ENCODE measurements at places on chromosomes 6 and 20.

GRCh38 chr6:82268301-82268846, 20.8 kb upstream of the IBTK start:
- DNase-seq: no peak

GRCh38 chr6:155324993-155325392, 10.7 kb upstream of the TFB1M start:
- no peak for DNase-seq

DNA sequence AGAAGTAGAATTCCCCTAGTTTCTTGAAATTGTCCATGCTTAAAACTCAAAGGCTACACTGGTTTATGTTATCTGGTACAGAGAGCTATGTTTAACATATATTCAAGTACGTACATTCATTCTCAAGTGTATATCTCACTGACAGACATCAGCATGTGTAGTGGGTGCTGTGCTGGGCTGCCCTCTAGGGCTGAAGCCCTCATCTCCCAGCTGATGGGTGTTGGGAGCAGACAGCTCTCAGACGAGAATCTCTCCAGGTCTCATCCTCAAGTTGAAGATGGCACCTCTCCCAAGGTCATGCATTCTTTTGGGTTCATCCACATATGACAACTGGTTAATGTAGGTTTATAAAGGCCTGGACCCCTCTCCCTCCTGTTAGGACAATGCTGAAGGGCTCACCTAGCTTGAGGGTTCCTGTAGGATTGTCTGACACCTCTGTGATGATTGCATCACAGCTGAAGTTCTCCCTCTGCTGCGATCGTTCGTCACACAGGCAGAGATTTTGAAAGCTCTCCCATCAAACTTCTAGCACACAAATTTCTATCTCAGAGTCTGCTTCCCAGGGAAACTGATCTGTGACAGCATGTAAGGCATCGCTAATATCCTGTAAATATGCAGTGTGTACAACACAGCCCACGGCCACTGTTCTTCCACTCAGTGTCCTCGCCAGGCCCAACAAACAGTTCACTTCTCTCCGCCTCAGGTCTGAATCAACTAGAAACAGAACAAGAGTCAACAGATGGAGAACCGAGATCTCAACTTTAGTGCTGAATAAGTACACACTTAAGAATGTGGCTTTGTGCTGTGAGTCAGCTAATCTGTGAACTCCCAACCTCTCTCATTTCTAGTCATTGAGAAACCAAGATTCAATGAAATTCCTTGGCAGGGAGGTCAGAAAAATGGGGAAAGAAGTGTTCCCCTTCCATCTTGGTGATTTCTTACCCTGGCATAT, 43.2 kb downstream of the PREP start:
- DNase-seq: peak; percentile 86

DNA sequence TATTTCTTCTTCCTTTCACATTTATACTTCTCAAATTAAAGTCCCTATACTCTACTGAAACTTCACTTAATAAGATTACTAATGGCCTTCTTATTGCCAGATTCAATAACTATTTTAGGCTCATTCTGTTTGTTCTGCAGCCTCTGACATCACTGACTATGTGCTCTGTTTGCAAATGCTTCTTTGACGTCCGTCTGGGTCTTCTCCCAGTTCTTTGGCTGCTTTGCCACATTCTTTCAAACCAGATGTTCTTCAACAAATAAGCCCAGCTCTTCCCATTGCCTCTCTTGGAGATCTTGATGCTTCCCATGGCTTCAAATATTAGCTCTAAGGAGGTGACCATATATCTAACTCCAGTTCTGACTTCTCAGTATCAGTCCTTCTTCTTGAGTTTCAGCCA, 117.4 kb downstream of the BTBD9 start:
- DNase-seq: peak; percentile 67

- DNase-seq: no peak
Observed at GRCh38 chr6:92723390-92723931, 695.9 kb downstream of the EPHA7 start.

All from AG20443 (cell line).